ENCODE measurements at places on chromosomes 12 and 14.
A peak's percentile ranks its signal among the peaks of the same experiment; 100 is the strongest.

GRCh38 chr14:68474741-68475140 lies 318.1 kb downstream of the ZFP36L1 start:
- no peak for DNase-seq

GRCh38 chr14:81868172-81868571 lies 334.5 kb upstream of the SEL1L start:
- DNase-seq: no peak

GRCh38 chr14:22540293-22540692 lies 48.7 kb downstream of the DAD1 start:
- DNase-seq: no peak

DNA sequence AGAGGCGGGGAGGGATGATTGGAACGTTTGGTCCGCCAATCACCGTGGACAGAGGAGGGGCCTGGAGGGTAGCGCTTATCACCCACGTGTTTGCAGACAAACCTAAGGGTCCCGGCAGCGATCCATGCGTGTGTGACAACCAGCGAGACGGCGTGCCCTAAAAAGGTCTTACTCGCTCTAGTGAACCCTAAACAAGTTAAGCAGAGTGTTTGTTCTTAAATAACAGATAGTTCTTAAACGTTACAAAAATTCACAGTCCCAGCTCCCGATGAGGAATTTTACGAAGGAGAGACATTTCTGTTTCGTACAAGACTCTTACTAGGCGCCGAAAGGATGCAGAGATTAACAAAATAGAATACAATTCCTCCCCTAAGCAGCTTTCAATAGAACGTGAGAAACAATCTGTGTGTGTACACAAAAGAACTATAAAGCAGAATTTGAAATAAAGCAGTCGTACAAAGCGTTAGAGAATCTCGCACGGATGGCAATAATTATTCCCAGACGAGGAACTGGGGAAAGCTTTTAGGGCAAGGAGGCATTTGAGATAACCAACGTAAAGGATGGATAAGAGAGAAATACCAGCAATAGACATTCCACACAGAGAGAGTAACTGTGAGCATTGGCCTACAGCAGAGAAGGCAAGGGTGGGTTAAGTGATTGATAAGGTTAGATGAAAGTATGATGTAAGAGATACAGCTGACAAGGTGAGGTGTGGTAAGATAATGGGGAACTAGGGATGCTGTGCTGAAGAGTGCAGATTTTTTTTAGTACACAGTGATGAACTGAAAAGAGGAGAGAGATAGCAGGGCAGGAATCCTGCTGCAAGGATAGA lies 831 bp upstream of the RPS6KA5 start:
- no peak for DNase-seq

DNA sequence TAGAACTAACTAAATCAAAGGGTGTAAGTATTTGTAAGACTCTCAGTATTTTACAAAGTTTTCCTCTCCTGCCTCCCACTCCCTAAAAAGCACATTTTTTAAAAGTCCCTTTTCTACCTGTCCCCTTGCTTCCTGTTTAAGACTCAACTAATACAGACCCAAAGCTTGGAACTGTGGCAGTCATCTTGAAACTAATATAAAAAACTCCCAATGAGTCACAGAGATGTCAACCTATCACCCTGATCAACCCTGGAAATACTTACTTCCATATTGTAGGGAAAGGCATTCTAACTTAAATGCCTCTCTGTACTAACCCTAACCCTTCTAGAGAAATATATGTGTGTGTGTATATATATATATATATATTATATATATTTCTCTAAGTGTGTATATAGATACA lies 184.8 kb downstream of the SPTSSA start:
- DNase-seq: no peak

DNA sequence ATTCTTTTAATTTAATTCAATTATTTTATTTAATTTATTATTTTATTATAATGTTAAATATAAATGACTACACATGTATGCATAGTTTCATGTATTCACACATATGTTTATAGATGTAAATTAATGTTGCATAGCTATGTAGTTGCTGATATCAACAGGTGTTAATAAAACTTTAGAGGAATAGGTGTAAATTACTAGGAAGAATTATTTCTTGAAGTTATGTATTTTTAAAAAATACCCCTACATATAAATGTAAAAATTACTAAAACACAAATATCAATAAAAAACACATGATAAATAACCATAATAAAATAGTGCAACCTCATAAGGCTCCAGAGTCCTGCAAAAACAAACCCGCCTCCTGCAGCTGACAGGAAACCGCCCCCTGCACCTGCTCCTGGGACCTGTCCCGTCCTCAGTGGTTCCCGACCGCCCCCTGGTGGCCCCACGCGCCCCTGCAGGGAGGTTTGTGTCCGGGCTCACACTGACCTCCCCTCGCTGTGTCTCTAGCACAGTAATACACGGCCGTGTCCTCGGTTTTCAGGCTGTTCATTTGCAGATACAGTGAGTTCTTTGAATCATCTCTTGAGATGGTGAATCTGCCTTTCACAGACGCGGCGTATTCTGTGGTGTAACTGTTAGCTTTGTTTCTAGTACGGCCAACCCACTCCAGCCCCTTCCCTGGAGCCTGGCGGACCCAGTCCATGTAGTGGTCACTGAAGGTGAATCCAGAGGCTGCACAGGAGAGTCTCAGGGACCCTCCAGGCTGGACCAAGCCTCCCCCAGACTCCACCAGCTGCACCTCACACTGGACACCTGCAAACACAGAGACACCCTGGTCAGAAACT lies 1264.0 kb downstream of the TMEM121 start:
- DNase-seq: peak; percentile 75

- DNase-seq: no peak
These were observed 85.3 kb downstream of the FBXW8 start for GRCh38 chr12:116996093-116996492.
